ENCODE measurements at places on chromosomes 5 and 9.
A peak's percentile ranks its signal among the peaks of the same experiment; 100 is the strongest.

GRCh38 chr9:135340143-135340655 is 139.4 kb upstream of the PPP1R26 start:
- DNase-seq: peak; percentile 12

DNA sequence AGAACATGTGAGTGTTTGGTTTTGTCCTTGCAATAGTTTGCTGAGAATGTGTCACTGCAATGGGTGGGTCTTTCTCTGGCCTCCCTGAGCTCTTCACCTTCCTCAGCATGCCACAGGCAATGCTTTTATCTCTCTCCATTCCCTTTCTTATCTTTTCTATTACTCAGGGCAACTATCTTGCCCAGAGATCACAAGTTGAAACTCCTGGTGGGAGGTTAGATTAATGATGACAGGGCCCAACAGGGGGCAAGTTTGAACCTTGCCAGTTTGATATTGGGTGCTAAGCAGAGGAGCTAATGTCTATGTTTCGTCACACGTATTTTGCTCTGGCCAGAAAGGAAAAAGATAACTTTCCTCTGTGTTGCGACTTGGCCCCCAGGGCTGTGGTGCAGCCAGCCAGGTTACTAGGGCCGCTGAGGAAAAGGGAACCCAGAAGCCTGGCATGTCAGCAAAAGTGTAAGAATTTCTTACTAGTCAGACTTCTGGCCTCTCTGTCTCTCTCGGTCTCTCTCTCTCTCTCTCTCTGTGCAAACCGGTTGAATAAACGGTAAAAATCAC is 299.3 kb upstream of the POU5F2 start:
- DNase-seq: no peak

DNA sequence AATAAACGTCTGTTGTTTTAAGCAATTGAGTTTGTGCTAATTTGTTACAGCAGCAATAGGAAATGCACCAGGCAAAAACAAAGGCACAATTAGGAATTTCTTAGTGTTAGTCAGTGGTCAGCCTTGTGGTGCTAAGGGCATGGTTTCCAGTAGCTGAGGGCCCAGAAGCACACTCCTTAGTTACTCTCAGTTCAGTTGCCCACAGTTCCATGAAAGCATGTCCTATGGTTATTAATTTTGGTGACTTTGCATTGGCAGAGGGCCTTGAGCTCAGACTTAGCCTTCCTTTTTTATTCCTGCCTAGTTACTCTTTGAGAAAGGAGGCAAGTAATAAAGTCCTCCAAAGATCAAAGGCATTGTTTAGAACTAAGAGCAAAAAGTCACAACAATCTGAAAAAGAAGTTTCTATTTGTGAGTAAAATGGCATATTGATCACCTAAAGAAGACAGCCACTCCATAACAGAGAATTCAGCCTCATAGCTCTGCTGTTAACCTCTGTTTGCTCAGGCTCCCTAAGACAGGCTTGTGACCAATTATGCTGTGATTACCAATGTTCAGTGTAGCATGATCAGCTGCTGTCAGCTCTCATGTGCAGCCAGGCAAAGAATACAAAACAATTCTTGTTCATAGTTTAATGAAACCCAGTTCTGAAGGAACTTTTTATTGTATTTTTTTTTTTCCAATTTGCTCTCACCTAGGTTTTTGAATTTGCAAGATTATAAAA is 57.0 kb upstream of the MROH2B start:
- DNase-seq: no peak

DNA sequence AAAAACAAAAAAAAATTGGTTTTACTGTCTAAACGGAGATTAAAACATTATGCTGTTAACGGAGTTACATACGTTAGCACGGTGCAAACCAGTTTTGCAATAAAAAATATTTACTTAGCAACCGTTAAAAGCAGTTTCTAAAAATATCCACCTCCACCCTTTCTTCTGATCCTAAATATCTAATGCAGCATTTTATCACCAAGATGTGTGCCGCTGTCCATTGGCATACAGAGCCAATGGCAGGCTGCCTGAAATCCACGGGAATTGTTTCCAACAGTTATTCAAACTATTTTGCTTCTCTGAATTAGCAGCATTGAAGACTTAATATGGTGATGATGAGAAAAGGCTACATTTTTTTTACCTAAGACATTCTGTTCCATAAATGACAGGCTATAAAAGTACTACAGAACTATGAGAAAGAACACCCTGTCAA is 61.6 kb downstream of the CSNK1A1 start:
- no peak for DNase-seq

DNA sequence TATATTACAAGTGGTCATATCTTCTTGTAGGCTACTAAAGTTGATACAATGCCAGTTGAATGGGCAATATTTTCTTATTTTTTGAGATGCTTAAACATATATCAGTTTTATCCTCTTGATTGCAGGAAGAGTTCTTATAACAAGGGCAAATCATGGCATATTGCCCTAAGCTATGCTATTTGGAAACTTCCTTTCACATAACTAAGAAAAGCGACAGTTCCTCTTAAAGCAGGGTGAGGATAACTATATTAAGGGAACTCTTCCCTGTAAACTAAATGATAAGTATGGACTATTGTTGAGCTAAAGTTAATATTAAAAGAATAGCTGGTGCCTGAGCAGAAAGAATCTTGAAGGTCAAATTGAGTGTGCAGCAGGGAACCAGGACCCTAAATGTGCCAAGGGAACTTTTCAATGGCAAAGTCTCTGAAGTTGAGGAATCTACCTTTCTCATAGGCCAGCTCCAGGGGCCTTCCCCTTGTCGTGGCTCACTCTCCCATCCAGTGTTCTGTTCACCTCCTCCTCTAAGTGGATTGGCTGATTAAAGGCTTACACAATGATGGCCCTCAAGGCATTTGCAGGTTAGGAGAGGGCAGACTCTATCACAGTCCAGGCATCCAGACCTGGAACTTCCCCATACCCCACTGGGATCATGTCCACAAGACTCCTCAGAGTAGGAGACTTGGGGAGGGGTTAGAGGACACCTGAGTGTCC is 26.8 kb downstream of the FYB1 start:
- DNase-seq: no peak

GRCh38 chr5:76766746-76767145 is 50.8 kb downstream of the F2R start:
- no peak for DNase-seq

- no peak for DNase-seq
Observed at GRCh38 chr5:7493081-7493480, 97.1 kb downstream of the ADCY2 start.

- DNase-seq: no peak
Observed at GRCh38 chr5:72501488-72501887, 5.7 kb downstream of the ZNF366 start.

- no peak for DNase-seq
Observed at GRCh38 chr9:97697837-97698236, 697 bp upstream of the XPA start.

DNA sequence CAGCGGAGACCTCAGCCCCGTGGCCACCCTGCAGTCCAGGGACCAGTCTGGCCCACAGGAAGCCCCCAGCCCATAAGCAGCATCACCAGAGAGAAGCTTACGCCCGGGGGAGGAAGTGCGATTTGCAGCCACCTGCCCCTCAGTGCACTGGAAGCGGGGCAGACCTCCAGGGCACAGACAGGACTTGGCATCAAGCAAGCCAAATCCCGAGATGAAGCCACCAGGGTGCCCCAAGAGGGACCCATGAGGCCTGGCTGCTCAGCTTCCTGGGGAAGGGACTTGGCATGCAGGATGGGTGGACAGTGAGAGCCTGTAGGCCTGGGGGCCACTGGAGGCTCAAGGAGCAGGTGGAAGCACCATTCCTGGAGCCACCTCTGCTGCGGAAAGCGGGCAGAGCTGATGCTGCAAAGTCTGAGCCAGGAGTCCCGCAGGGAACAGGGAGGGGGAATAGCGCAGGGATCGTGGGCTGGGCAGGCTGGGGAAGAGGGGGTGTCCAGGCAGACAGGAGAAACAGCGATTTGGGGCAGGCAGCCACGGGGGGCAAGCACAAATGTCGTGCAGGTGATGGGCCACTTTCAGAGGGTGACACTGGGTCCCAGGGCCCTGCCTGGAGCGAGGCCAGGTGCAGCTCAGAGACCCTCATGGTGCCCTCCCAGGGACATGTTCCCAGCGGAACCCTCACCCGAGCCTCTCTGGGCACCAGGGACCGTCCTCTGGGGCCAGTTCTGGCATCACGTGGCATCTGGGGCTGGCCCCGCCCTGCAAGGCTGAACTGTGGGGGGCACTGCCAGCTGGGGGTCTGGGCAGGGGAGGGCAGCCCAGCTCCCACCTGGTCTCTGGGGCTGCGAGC is 3.2 kb downstream of the LRRC26 start:
- DNase-seq: no peak

GRCh38 chr5:137747848-137748247 is 6.3 kb downstream of the HNRNPA0 start:
- no peak for DNase-seq

GRCh38 chr5:39501397-39501796 is 76.6 kb upstream of the DAB2 start:
- no peak for DNase-seq

DNA sequence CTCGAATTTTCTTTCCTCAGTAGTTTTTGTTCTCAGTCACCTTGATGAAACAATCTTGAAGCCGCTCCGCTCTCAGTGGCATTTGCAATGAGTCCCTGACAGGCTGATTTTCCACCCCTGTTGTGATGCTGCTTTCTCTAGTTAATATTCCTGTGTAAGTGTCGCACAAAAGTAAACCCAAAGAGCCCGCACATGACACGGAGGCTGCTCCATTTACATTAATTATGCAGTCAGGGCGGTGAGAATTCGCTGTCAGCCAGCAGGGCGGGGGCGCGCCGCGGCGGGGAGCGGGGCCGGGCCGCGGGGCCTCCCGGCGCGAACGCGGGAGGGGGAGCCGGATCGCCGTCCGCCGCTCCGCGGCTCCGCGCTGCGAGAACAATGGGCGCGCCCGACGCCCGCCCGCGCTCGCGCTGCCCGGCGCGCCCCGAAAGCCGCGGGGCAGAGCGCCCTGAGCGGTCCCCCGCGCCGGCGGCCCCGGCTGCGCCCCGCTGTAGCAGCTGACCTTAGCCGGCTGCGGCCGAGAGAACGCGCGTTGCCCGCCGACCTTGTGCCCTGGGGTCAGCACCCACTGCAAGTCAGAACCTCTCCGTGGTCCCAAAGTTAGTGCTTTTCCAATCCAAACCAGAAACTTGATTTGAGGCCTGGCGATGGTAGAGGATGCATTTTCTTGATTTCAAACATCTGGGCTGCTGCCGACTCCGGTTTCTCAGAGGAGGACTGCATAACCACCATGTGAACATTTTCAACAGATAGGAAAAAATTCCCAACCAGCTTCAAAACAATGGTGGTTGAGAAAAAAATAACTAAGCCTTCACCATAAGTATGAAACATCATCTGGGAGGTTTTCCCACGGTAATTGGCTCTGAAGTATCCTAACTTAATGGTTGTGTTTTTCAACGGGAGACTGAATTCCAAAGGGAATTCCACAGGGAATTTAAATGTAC is 142.6 kb downstream of the PBX3 start:
- no peak for DNase-seq

Data from natural killer cell treated with Interleukin-12 subunit alpha and Interleukin-12 subunit beta and Interleukin-15 and Interleukin-18, amount 100 ng/mL, for 72 hours (primary cell).